ENCODE measurements at places on chromosomes 2 and 18.

DNA sequence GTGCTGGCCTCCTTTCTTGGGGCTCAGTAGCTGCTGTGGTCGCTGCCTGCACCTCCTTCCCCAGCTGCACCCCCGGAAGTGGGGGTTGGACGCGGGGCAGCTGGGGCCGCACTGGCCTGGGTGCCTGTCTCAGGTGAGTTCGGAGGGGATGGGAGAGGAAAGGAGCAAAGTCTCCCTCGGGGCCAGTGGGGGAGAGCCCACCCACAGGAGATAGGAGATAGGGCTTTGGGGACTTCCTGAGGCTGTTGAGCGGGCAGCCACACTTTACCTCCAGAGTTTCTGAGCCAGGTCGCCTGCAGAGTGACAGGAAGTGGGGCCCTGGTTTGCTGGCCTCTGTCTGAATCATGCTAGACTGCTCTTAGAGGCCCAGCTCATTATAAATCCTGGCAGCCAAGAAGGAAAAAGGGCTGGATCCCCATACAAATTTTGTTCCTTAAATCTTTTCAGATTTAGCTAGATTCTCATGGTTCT is 8.1 kb downstream of the MBP start:
- DNase-seq = peak; percentile 30

- DNase-seq = no peak
These were observed 301.4 kb downstream of the PDE11A start for GRCh38 chr2:177771191-177771590.

DNA sequence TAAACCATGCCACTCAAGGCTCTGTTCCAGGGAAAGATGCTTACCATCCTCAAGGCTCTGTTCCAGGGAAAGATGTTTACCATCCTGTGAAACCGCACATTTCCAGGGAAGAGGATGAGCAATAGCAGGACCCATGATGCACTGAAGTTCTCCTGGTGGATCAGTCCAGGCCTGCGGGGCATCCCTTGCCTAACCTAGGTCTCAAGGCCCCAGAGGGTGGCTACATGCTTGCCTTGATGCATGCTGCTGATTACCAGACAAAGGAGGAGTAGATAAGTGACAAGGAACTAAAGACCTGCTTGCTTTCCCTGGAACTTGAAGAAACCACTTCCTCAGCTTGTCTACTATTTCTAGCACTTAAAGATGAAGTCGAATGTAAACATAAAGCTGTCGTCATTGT is 111.0 kb upstream of the LINC00305 start:
- no peak for DNase-seq

DNA sequence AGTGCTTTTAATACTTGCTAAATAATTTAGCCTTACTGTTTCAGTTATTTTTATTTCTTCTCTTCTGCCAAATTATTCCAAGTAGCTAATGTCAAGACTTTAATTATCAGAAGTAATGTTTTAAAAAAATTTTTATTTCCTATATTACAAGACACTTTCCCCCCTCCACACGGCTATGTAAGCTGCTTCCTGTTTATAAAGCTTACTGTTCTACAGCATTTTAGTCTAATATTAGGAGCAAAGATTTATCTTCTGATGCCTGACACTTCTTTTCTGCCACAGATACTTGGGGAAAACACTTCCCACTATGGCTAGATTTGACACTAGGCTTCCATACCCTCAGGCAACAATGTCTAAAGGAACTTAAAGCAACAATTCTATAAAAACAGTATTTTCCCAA is 62.3 kb downstream of the ROCK1 start:
- DNase-seq = no peak

- DNase-seq = no peak
These were observed 28.0 kb downstream of the MAL start for GRCh38 chr2:95053543-95053942.

DNA sequence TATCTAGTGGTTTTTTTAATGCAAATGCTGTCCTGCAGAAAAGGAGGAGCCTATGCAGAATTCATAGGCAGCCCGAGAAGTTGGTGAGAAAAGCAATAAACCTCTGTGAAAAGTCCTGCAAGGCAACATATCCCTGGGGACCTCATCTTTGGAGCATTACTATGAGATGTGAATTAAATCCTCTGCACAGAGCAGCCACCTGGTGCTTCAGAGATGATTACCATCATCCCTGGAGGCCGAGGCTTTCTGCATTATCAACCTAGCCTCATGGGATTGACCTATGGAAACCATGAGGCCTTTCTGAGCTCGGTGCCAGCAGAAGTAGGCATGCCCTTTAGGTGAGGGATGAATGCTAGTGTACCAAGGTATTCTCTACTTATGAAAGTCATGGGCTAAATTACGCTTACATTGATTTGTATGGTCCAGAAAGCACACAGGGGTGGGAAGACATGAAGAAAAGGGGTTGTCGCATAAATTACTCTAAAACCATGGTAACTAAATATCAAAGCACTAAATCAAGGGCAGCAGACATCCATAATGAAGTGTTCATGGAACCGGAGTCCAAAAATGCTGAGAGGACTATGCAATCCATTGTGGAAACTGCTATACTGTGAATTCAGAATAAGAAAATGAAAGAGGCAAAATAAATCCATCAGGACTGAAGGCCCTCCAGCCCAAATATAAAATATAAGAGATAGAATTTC is 623.5 kb upstream of the DDX18 start:
- DNase-seq = no peak

DNA sequence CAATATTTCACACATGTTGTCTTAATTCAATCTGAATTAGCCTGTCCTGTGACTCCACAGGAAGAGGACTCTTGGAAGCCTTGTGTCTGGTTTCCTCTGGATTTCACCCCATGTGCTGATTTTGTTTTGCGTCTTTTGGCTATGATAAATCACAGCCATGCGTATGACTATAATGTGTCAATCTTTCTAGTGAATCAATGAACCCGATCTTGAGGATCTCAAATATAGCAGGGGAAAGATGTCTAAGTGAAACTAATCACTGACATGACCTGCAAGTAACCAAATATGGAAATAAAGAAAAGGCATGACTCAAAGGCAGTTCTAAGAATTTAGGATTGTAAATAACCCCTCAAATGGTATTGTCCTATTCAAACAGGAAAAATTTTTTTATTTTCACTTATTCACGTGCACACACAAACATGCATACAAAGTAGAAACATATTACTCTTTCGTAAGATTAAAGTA is 8.2 kb downstream of the WDFY1 start:
- DNase-seq = no peak

DNA sequence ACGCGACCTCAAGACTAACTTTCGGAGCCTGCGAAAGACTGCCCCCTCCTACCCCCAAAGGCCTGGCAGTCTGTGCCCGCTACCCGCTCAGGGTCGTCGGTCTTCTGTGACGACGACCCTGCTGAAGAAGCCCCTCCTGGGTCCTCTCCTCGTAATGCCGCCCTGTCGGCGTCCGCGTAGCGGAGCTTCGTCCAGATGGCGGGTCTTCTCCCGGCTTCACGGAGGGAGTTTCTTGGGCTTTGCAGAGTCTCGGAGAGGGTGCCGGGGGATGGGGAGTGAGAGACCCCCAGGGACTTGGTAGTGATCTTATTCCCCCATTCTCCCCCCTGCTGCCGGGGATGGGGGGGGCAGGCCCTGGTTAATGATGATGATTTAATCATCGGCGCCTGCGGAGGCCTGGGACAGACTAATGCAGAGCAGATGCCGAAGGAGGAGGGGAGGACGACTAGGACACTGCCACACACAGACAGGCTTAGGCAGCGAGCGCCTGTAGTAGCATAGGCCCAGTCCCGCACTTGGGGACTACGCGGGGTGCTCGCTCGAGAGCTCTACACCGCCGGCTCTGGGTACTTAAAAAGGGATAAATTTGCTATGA is 528 bp upstream of the PCGF1 start:
- DNase-seq = no peak

- no peak for DNase-seq
These were observed 35.0 kb downstream of the TSN start for GRCh38 chr2:121790276-121790956.

GRCh38 chr18:35110059-35110458 is 68.8 kb downstream of the MAPRE2 start:
- DNase-seq = no peak

GRCh38 chr2:102313025-102313424 is 1.7 kb downstream of the IL1RL1 start:
- no peak for DNase-seq

DNA sequence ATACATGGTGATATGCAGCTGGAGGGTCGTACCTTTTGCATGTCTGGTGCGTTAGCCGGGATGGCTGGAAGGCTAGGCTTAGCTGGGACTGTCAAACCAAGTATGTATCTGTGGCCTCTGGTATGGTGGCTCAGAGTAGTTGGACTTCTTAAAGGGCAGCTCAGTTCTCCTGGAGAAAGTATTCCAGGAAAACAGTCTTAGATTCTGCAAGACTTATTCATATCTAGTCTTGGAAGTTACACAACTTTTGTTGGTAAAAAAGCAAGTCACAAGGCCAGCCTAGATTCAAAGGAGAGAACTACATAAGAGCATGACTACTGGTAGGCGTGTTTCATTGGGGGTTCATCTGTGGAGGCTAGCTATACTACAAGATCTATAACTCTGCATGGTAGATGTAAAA is 45.5 kb downstream of the EML4 start:
- no peak for DNase-seq

DNA sequence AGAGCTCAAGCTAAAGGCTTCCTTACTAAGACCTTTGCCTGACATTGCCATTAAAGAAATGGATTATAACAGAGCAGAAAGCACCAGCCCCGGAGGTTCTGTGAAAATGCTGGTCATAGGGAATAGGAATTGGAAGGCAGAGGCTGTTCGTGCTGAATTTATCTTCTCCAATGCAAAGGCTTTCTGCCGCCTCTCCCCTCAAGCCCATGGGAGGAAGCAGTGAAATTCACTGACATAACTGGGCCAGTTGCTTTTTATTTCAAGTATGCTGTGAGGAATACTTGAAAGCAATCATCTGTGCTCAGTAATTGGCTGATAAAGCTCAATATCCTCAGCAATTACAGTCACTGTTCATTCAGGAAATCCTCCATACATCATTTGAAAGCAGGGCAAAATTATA is 85.4 kb upstream of the LINC00305 start:
- DNase-seq = no peak

GRCh38 chr2:129585760-129586159 is 393.7 kb upstream of the RAB6C start:
- no peak for DNase-seq

GRCh38 chr2:130864830-130865800 is 28.4 kb downstream of the ARHGEF4 start:
- no peak for DNase-seq

- DNase-seq = no peak
These were observed 12.6 kb upstream of the CELF4 start for GRCh38 chr18:37578182-37578678.

GRCh38 chr2:29463181-29463900 is 348.1 kb downstream of the CLIP4 start:
- no peak for DNase-seq

GRCh38 chr2:47833516-47833968 is 50.6 kb downstream of the MSH6 start:
- DNase-seq = no peak

- DNase-seq = no peak
These were observed 446.3 kb upstream of the MAP2 start for GRCh38 chr2:208977582-208977981.

DNA sequence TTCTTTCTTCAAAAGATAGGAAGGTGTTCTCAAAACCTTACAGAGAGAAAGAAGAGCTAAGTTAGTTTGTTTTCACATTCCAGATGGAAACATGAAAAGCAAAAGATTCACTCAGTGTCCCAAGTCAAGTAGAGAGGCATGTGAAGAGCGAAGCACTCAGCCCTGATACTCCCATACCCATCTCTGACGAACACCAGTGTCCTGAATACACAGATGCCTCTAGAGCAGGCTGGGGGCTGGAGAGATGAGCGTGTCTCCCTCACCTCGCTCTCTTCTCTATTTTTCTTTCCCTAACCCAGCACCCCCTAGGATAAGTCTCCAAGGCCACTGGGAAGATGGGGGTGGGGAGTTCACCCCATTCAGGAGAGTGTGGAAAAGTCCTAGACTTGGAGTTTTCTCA is 227.8 kb downstream of the TMEM163 start:
- no peak for DNase-seq

GRCh38 chr2:68244456-68244855 is 7.9 kb downstream of the PPP3R1 start:
- DNase-seq = no peak

DNA sequence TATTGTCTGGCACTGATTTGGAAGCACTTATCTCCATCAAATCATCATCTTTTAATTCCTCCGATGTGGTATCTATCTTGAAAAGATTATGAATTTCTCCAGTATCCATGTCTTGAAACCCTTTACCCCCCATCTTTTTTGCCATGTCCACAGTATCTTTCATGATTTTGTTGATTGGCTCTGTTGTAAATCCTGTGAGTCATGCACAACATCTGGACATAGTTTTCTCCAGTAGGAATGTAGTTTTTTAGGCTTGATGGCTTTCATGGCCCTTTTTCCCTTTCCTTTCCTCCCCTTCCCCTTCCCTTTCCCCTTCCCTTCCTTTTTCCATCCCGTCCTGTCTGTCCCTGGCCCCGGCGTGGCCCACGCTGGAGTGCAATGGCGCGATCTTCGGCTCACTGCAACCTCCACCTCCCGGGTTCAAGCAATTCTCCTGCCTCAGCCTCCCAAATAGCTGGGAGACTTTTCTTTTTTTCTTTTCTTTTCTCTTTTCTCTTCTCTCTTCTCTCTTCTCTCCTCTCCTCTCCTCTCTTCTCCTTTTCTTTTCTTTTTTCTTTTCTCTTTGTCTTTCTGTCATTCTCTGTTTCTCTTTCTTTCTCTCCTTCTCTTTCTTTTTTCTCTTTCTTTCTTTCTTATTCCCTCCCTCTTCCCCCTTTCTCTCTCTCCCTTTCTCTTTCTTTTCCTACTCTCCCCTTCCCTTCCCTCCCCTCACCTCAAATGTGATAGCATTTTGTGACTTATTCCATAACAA is 18.4 kb upstream of the ZNF638 start:
- DNase-seq = no peak

DNA sequence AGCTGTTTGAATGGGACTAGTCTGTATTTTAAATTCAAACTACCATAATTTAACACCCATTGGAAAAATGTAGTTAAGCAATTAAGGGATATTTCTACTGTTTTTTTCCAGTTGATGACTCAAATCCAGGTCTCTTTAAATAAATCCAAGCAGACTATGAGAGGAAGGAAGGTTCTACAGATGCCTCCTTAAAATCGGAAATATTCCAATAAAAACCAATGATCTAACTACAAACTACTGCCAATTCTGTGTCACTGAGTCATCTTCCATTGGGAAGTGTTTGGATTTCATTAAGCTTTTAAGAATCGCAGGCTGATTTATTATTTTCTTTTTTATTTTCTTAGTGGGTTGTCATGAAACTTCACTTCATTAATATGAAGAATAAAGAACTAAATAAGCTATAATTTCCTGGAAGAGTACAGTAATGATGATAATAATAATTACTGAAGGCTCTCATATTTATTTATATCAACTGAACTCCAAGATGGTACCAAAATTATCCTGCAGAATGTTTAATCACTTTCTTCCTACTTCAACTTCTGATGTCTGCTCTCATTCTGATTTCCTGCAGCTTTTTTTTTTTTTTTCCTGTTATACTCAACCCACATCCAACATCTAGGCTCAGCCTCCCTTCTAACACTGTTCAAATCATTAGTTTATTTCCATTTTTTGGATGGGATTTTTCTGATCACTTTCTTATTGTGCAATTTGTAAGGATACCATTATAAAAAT is 166.3 kb upstream of the FN1 start:
- DNase-seq = no peak

GRCh38 chr2:225165052-225165451 is 122.8 kb upstream of the DOCK10 start:
- no peak for DNase-seq
